Activated naive CD8-positive, alpha-beta T cell treated with anti-CD3 and anti-CD28 coated beads, Interleukin-2, amount 50 U/mL, for 16 hours (primary cell): ENCODE measurements at places on chromosomes 2 and 18.

DNA sequence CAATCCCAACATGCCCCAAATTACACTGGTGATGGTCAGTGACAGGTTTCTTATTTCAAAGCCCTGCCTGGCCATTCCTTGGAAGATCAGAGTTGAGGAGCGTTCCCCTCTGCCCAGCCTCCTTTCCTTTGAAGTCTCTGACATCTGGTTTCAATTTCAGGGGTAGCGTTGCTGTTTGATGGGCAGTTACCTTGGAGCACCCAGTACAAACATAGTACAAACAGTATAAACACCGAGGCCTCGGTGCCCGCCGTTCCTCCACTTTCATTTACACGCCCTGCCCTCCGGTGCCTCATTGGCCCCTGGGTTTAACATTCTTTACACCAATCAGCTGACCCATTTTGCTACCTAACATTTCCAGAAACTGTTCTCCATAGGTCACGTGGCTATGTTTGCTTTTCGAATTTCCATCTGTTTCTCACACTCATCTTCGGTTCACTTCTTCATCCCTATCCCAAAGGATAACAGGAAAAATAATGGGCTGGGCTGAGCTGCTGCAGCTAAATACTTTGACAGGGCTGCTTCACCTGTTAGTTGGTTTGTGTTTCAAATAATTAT lies 65.6 kb downstream of the NRP2 start:
- DNase-seq, result no peak

DNA sequence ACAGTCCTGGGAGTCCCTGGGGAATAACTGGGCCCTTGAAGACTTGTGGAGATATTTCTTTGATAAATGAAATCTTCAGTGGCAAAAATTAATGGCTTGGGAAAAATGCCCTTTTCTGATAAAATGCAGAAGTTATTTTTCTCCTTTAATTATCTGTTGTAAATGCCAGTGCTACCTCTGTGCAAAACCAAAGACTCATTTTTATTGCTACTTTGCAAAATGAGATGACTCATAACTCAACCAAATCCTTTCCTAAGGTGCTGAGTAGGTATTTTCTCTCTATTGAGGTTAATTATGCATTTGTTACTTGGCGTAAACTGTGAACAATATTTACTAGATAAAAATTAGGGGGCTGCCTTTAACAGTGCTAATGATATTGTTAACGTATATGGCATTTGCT lies 163.9 kb downstream of the DOK6 start:
- DNase-seq, result no peak

DNA sequence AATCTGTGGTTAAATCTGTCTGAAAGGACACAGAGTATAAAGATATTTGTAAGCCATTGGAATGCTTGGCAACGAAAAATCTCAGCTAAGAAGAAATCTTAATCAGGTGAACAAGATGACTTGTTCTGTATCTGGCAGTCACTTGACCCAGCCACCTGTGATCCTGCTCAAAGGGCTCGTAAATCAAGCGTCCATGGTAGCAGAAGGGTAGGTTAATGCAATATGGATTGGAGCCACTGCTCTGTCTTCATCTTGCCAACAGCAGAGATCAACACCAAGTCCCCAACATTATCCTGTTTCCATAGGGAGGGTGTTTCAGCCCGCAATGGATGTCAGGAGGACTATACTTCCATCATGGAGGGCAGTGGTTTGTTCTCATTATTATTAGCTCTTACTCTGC lies 378.4 kb downstream of the CDH7 start:
- DNase-seq, result no peak

DNA sequence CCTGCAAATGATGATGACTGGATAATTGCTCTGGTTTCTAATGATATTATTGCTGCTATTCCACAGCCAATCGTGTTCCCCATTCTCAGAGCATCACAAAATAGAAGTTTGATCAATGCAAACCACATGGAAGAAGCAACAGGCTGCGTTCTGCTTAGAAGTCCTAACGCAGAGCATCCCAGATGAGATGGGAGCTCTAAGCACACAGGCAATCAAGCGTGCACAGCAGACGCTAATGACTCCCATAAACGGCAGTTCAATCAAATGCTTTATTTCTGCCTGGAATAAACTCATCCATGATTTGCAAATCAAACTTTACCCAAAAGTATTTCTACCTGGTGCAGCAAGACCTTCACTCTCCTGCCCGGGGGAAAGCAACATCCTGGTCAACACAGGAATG lies 304.2 kb downstream of the FBXO15 start:
- no peak for DNase-seq

DNA sequence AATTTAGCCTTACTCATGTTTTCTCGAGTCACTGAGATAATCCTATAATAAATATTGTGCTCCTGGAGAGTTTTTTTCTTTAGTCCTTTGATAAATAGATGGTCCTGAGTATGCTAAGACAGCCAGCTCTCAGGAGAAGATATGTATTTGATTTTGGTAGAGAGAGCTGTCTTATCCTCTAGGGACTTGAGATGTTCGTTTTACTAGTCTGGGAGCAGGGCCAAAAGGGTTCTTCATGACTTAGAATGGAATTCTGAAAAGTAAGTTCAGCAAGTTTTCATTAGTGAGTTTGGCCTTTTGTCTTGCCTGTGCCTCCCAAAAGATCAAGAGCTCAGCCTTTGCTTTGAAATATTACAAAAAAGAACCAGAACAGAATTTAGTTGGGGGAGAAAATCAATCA lies 246.7 kb downstream of the BABAM2 start:
- DNase-seq, result no peak

DNA sequence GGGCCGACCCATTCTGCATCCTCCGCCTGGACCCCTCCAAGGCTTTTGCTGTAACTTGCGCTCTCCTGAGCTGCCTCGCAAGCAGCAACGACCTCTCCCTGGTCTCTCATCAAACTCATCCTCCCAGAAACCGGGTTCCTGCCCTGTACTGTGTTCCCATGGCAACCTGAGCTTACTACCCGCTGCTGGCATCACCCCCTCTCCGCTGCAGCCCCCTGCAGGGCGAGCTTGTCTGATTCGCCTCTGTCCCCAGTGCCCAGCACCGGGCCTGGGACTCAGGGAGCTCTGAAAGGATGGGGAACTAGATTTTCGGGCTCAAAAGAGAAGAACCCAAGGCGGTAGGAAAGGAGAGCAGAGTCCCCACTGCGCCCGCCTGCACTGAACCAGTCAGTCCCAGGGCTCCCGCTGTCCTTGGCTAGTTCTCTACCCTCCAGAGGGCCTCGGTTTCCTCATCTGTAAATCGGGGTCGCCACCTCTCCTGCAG lies 463 bp downstream of the HS1BP3 start:
- no peak for DNase-seq

DNA sequence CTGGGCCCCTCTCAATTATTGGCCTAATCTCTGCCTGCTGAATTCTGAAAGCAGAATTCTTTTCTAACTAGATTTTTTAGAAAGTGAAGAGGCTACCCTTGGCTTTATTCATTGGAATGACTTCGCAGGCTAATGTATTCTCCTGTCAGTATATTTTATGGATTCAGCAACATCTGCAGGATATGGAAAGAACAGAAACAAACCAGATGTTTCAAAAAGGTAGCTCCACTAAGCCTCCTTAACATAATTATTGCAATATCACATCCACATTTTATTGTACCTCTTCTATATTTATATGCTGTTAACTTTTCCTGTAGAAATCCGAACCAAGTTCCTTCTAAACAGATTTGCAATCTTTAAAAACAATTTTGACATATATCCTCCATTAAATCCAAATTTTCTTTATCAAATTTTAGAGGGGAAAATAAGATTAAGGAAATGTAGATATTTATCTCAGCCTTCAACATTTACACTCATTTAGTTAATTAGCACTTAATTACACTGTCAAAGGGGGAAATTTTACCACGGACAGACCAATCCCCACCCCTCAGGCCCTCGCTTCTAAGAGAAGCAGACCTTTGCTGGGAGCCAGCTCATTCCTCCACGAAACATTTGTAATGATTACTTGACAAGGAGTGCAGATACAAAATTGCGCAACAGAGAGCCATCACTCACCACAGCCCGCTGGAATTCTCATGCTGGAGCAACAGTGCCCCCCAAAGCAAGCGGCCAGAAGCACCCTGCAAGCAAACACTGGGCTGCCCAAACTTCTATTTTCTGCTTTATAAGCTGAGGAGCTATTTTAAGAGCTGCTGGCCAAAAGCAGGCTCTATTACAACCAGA lies 253.4 kb downstream of the ETAA1 start:
- DNase-seq, result no peak

- no peak for DNase-seq
Observed at GRCh38 chr2:149586898-149587219, 716 bp downstream of the MMADHC start.

GRCh38 chr2:136183097-136183496 lies 65.1 kb upstream of the CXCR4 start:
- DNase-seq, result no peak

DNA sequence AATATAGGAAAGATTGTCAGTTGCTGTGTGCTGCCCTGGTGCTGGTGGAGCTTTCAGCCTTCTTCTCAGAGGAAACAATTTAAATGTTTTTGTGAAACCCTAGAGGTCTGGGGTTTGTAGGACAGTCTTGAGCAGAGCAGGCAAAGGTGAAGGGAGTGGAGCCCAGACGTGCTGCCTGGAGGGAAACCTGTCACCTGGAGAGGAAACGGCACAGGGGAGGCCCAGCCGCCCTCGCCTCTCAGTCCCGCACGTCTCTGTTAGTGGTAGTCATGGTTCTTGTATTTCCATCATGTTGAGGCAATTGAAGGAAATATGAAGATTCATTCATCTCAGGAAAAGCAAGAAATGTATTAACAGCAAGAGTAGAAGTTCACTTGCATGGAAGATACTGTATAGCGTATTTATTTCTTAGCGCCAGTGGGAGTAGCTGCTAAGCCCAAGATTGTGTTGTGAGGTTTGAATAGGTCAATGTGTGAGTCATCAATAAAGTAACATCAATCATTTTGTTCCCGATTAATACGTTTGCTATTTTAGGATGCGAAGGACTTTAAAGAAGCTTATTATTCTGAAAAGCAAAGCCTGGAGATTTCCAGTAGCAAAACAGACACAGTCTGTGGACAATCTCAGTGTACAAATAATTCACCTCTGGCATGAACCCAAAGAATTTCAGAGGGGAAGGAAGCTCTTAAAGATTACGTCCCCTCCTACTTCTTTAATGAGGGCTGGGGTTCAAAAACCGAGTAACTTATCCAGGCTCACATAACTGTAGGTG lies 70.4 kb downstream of the LRRFIP1 start:
- DNase-seq, result no peak

GRCh38 chr2:240526521-240526920 lies 31.3 kb downstream of the ANKMY1 start:
- DNase-seq, result no peak

DNA sequence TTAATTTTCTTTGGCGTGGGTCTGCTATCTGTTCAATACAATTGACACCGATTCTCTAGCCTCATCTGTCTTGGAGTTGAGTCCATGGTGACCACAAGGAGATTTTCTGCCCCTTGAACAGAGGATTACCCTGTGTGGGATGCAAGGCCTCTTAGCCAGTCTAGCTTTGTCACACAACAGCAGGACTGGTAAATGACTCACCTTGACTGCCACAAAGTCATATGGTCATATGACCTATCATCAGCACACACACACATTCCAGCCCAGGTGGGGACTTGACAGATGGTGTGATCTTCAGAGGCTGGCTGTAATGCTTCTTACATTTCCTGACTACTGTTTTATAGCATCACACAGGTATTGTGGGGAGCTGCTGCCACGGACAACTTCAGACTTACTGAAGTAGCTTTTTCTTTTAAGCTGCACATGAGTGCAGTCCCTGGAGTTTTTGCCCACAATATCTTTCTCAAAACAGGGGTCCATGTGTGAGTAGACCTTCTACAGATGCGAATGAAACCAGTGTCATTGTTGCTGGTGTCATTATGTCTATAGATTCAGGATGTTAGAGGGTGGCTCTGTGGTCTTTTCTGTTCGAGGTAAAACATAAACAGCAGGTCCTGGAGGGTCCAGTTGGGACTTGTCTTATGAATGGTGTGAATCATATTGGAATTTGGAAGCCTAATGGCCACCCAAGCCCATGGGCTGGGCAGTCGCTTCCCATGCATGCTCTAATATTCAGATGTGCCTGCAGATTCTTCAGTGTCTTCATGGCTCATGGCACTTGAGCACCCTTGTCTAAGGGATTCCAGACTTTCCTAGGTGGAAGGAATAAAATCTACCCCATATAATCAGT lies 18.6 kb upstream of the ACOXL start:
- no peak for DNase-seq

DNA sequence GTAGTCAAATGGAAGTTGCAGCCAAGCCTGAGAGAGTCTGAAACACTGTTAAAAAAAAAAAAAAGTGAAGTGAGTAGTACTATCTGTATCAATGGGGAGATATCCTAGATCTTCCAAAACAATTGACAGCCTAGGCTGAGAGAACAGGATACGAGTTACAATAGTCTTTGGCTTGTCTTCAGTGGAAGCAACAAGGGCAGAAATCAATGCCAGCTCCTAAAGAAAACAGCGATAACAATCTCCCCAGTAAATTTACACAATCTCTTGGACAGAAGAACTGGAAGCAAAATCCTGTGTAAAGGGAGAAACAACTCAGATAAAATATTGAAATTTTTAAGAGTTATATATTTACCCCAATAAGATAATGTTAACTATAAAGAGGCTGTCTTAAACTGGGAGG lies 508.7 kb downstream of the LRRTM4 start:
- no peak for DNase-seq

- DNase-seq, result no peak
Observed at GRCh38 chr18:46325895-46326294, 221.7 kb downstream of the HAUS1 start.

GRCh38 chr2:135948141-135948540 lies 37.3 kb downstream of the DARS1 start:
- no peak for DNase-seq

DNA sequence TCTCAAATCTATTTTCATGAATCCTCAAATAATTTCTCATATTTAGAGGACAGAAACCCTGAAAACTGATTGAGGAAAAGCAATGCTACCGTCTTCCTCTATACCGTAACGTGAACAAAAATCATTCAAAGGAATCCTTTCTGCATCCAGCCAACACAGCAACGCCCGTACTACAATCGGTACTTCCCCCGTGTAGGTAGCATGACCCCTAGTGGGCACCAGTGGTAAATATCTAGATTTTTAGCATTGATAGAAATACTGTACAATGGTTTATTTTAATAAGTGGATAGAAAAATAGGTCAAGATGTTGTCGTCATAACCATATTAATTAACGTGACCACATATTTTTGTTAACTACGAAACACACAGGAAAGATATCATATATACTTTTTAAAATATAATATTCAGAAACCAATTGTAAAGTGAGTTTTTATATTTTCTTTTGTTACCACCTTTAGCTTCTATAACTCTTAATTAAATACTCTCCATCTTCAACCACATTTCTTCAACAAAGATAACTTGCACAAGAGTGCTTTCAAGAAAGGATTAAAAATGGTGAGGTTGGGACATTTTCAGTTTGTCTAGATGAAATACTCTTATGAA lies 194.1 kb downstream of the SS18 start:
- no peak for DNase-seq

DNA sequence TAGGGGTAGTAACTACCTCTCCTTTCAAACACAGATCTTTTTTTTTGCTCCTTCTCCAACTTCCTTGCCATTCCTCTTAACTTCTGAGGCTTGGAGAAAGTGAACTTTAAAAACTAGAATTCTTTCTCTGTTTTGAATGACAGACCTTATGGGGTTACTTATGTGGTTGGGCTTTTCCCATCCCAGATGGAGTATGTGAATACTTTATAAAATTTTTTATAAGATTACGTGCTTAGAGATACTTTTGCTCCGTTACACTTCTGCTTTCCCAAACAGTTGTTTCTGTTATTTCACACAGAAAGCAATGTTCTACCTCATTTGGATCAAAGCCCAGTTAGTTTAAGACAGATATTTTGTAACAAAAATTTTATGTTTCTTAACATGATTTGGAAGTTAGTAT lies 20.2 kb downstream of the GREB1L start:
- DNase-seq, result no peak
